ENCODE measurements at places on chromosomes 1 and 21.

GRCh38 chr1:40649592-40649930 is 15.9 kb downstream of the RIMS3 start:
- no peak for DNase-seq

- DNase-seq = no peak
These were observed 2.5 kb downstream of the PHLDA3 start for GRCh38 chr1:201466492-201466891.

- no peak for DNase-seq
These were observed 11.8 kb upstream of the KIAA0040 start for GRCh38 chr1:175204330-175204729.

- no peak for DNase-seq
These were observed 72.0 kb upstream of the BACE2 start for GRCh38 chr21:41095983-41096382.

DNA sequence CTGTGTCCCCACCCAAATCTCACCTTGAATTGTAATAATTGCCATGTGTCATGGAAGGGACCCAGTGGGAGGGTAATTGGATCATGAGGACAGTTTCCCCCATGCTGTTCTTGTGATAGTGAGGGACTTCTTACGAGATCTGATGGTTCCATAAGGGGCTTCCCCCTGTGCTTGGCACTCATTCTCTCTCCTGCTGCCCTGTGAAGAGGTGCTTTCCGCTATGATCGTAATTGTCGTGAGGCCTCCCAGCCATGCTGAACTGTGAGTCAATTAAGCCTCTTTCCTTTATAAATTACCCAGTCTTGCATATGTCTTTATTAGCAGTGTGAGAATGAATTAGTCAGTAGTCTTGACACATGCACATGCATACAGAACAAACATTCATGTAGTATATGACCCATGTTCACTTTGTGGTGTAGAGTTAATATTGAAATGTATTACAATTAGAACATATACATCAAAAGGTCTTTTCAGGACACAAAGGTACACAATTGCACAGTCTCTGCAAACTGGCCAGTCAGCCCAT is 16.9 kb upstream of the IFI16 start:
- DNase-seq = no peak

GRCh38 chr21:19908390-19908789 is 1089.8 kb upstream of the NCAM2 start:
- DNase-seq = no peak

DNA sequence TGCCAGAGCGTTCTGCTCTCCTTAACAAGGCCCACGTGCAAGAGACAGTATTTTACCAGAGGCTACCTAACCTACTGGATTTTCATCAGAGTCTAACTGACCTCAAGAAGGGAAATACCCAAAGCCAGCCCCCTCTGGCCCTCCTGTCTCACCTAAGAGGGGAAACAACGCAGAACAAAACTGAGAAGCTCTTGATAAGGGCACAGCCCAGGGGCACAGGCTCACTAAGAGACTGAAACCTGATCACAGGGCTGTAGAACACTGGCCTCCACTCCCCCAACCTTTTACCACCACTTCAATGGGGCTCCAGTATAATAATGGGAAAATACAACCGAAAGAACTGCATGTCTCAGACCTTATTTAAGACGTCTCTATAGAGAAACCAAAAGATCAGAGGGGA is 449.5 kb upstream of the CAMK1G start:
- no peak for DNase-seq

- no peak for DNase-seq
These were observed 306.2 kb downstream of the PTPRU start for GRCh38 chr1:29542548-29542947.

DNA sequence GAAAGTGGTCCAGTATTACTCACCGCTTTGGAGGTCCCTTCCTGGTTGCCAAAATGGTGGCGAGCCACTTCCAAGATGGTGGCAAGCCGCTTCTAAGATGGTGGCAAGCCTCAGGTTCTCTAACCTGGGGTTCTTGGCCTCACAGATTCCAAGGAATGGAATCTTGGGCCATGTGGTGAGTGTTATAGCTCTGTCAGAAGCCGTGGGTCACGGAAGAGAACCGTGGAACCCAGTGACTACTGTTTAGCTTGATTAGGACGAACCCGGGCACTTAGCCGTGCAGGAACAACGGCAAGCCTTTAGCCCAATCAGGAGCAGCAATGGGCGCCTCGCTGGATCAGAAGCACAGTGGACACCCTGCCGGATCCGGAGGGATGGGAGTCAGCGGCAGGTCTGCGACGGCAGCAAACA is 356.2 kb upstream of the TMPRSS15 start:
- DNase-seq = no peak

GRCh38 chr1:231431665-231432415 is 9.8 kb upstream of the EGLN1 start:
- no peak for DNase-seq

GRCh38 chr1:156586892-156587477 is 4.6 kb upstream of the NAXE start:
- DNase-seq = no peak

DNA sequence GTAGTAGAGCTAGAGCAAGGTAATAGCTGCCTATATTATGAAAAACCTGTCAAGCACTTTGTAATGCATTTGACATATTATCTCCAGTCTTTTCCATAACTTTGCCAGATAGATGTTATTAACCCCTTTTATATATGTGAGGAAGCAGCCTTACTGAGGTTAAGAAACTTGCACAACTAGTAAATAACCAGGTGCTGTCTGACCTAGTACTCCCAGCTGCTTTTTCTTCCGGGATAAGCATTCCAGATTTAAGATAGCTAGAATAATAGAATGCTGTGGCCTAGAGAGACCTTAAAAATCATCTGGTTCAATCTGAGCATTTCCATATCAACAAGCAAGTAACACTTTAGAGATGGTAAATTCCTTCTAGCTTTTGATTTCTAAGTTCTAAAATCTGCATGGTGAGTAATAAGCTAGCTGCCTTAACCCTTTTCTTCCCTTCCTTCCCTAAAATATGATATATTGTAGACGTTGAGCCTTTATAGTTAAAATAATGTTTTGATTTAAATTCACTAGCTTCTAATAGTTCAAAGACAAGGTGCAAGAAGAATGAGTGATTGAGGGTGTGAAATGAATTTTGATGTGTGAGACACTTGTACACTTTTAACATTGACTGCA is 1.8 kb downstream of the SH3GLB1 start:
- DNase-seq = no peak

DNA sequence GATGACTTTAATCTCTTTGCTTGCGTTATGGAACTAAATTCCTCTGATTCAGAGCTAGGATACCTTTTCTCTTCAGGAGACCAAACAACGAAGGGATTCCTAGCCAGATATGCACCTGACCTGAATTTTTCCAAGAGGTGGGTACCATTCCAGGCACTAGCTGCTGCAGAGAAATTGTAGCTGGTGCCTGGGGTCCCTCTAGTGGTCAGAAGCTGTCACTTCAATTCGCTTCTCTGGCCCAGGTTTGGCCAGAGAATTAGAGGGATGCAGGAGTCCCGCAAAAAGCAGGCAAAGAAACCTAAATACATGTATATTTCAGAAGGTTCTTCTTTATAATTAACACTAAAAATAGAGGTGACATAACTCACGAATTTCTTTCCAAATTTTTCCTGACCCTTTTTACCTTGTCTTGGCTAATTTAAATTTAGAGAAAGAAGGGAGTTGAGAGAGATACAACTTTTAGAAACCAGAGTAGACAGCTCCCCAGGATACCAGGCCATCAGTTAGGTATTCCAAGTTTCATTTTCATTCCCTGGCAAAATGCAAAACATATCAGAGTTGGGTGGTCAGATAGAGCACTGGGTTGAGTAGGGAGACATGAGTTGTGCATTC is 9.6 kb downstream of the ACKR1 start:
- DNase-seq = no peak

Data from activated naive CD4-positive, alpha-beta T cell treated with anti-CD3 and anti-CD28 coated beads, Interleukin-2, amount 50 U/mL, for 72 hours (primary cell).